ENCODE measurements at places on chromosomes 2 and 18.
A peak's percentile ranks its signal among the peaks of the same experiment; 100 is the strongest.

DNA sequence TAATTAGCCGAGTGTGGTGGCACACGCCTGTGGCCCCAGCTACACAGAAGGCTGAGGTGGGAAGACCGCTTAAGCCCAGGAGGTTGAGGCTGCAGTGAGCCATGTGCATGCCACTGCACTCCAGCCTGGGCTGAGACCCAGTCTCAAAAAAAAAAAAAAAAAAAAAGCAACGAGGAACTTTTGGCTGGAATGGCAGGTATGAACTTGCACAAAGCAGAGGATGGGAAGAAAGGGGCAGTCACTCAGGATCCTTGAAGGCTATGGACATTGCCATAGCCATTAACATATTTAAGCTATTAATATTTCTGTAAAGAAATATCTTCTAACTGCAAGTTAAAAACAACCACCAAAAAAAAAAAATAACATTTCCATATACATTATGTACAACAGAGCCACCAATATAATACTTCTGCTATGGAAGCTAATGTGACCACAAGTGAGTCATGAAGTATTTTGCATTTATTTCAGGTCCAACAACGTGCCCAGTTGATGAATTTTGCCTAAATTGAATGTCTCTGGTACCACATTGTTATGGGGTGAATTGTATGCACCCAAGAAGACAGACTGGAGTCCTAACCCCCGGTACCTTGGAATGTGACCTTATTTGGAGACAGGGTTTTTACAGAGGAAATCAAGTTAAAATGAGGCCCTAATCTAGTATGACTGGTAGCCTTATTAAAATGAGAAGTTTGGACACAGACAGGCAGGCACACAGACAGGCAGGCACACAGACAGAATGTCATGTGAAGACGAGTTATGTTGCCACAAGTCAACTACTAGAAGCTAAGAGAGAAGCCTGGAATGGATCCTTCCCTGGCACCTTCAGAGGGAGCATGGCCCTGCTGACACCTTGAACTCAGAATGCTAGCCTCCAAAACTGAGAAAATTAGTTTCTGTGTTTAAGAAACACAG lies 102.8 kb downstream of the RBMS1 start:
- DNase-seq = peak; percentile 54

DNA sequence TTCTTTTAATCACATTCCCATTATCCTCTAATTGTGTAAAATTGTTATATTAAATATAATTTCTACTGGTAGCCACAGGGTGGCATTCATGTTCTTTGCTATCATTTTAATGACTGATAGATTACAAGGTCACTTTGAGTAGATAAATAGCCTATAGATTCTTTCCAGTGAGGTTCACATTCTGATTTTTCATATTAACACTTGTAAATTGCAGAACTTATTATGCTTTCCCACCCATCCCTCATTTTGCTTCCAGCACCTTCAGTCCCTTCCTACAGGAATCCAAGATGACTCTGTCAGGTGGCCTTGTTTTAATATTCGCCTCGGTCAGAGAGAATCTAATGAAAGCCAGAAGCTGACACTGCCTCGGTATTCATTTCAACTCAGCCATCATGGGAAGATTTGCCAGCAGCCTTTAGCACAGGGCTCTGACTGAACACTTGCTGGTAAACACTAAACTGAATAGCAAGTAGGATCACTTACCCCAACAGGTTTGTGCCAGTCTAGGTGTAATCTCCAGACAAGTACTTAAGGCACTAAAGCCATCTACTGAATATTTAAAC lies 101.2 kb upstream of the FSHR start:
- peak; percentile 19 for DNase-seq

- no peak for DNase-seq
These were observed 57.7 kb upstream of the MAP4K3 start for GRCh38 chr2:39494784-39495251.

DNA sequence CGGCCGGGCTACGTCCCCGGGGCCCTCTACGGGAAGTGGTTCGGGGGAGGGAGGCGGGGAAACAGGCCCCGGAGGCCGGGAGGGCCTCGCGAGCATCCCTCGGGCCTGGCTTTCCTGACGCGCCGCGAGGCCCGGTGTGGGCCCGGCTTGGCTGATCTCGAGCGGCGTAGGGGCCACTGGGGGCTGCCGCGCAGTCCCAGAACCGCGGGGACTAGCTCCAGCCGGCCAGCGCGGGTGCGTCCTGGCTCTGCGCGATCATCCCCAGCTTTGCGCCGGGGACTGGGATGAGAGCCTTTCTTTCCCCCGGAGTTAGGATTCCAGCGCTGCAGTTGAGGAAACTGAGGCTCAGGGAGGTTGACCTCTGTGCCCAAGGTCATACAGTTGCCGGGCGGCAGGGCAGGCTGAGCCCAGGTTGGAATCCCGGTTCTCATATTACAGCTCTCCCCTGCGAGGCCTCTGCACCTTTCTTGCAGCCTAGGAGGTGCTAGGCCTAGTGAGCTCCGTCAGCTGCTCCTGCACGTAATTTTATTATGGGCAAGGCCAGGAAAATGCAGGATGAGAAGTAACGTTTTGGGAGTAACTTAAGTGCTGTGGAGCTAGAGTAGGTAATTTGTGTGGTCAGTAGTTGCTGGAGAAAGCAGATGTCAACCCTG lies 501 bp downstream of the LPIN1 start:
- peak; percentile 52 for DNase-seq

DNA sequence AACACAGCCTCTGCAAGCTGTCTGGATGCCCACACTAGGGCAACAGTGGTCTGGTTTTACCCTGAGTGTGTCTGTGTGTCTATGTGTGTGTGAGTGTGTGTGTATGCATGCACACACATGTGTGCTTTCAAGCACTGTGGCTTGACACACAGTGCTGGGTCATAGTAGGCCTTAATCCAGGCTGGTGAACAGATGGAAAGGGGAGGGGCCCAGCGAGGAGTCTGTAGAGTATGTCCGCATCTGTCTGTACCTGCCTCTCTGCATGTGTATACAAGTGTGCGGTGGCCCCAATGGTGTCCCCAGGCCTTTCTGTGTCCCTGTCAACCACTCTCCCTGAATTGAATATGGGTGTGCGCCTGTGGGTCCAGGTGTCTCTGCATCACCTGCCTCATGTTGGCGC lies 9.3 kb upstream of the KCNIP3 start:
- no peak for DNase-seq

DNA sequence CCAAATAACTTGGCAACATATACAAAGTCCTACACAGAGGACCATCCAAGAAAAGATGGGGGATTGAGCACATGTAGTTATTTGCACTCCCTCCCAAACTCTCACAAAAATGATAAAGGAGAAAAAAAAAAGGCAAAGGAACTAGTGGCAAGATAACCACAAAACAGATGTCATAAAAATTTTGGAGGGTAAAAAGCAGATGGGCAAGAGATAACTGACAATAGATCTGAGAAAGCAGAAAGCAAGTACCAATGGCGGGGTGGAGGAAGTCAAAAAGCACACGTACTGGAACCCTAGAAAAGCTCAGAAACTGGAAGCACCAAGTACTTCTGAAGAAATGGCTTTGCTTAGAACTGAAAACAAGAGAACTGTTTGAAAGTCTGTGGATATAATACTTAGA lies 82.0 kb downstream of the WDPCP start:
- peak; percentile 48 for DNase-seq

- DNase-seq = peak; percentile 79
These were observed 40.0 kb upstream of the MCM6 start for GRCh38 chr2:135916207-135916606.

- peak; percentile 92 for DNase-seq
These were observed at the start of gene DLX2 for GRCh38 chr2:172102391-172103359. DLX2 (minus strand) TSS chr2:172102900; CDS start chr2:172102538, 362 bp downstream.

DNA sequence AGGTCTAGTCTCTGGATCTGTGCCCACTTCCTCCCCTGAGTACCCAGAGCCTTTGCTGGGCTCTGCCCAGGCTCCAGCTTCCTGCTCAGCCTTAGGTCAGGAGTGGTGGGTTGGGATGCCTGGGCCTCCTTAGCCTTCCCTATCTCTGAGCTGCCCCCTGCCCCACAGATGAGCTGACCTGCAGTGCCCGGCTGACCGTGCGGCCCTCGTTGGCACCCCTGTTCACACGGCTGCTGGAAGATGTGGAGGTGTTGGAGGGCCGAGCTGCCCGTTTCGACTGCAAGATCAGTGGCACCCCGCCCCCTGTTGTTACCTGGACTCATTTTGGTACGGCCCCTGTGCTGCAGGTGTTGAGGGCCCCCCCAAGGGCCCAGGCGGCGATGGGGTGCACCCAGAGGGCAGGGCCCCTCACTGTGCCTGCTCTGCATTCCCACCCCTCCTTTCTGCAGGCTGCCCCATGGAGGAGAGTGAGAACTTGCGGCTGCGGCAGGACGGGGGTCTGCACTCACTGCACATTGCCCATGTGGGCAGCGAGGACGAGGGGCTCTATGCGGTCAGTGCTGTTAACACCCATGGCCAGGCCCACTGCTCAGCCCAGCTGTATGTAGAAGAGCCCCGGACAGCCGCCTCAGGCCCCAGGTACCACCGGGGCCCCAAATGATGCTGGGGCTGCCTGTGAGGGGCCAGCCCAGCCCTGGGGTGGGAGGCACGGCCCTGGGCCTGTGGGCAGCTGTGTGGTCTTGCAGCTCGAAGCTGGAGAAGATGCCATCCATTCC lies 30.1 kb upstream of the GMPPA start:
- DNase-seq = no peak

GRCh38 chr2:119113489-119113770 lies 45.1 kb downstream of the C1QL2 start:
- no peak for DNase-seq

GRCh38 chr2:108363024-108363907 lies 14.5 kb upstream of the SULT1C4 start:
- DNase-seq = peak; percentile 61

GRCh38 chr2:172988728-172989127 lies 86.9 kb upstream of the MAP3K20 start:
- DNase-seq = no peak

DNA sequence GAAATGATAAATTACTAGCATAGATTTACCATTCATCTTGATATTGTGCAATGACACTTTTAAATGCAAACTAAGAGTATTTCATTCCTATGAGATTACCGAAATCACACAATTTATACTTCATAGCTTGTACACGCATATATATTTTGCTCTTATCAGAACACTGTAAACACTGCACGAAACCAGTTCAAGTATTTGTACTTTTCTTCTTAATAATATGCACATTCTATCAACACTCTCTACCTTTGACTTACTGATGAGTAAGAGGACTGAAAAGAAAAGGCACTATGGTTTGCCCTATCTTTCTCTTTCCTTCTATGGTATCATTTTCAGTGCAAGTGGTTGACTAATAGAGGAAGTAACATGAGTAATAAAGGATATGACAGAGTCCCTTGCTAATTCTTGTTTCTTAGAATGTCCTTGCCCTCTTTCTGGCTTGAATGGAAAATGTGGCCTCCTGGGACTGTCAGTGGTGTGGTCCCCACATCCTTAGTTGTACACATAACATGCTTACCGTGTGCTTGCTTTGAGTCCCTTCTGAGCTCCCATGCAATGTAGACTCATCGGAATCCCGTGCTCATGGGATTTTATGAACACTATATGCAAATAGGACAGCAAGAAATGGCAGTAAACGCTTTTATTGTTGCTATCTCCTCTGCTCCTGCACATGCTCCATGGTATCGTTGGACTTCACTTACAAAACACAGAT lies 363.5 kb upstream of the TNP1 start:
- peak; percentile 71 for DNase-seq

GRCh38 chr2:3738454-3738853 lies 35.1 kb downstream of the DCDC2C start:
- peak; percentile 58 for DNase-seq

- no peak for DNase-seq
These were observed 663.9 kb upstream of the CHAC2 start for GRCh38 chr2:53103679-53104078.
